ENCODE measurements at places on chromosomes 11 and 22.

DNA sequence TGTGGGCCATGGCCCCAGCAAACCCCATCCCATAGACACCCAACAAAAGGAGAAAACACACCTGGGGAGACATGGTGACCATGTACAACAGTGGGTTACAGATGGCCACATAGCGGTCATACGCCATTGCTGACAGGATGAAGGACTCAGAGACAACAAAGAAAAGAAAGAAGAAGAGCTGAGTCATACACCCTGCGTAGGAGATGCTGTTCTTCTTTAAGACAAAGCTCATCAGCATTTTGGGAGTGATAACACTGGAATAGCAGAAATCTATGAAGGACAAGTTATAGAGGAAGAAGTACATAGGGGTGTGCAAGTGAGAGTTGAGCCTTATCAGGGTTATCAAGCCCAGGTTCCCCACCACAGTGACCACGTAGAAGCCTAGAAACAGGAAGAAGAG is 4.9 kb downstream of the OR8B8 start:
- H3K36me3 ChIP-seq = no peaks in the 10 kb centered on the region
- H3K27me3 ChIP-seq = no peaks in the 10 kb centered on the region
- no peak overlapping the region for H3K4me3 ChIP-seq
- H3K4me1 ChIP-seq = no peaks in the 10 kb centered on the region
- no peak for DNase-seq

DNA sequence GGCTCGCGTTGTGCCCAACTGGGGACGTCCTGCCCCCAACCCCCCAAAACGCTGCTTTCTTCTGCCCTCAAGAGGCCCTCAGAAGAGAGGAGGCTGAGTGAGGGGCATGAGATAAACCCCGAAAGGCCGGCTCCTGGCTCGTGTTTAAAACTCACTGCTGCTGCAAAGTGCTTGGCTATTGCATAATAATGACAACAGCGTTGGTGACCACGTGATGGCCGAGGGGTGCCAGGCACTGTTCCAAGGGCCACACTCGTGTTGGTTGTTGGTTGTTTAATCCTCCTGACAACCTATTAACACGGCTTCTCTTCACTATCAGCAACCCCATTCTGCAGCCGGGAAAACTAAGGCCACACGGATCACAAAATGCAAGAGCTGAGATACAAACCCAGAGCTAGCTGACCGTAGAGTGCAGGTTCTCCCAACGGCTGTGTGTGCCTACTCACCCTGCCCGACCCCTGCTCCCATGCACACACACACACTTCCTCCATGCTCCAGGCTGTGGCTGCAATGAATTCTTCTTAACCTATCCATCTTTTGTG is 51.0 kb downstream of the ANO1 start:
- H3K27ac ChIP-seq = no peak overlapping the region
- no peaks in the 10 kb centered on the region for H3K27me3 ChIP-seq
- H3K4me3 ChIP-seq = no peak overlapping the region

DNA sequence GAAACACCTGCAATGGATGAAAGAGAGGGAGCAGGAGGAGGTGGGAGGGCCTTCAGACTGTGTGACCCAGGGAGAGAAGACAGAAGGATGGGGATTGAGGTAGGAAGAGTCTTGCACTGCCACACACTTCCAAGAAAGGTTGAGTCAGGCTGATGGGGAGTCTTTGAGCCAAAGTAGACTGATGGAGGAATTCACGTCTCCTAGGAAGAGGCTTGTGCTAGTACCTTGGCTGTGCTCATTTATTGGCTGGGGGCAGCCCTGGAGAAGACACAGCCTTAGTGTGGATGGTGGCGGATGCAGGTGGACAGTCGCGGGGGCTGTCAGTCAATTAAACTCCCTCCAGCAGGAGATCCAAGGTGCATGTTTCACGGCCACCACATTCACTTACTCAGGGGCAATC is 16.2 kb upstream of the ACCSL start:
- H3K27ac ChIP-seq = no peak overlapping the region
- no peak overlapping the region for H3K4me3 ChIP-seq
- no peaks in the 10 kb centered on the region for H3K27me3 ChIP-seq
- no peak for DNase-seq
- no peaks in the 10 kb centered on the region for H3K36me3 ChIP-seq
- no peaks in the 10 kb centered on the region for H3K4me1 ChIP-seq

DNA sequence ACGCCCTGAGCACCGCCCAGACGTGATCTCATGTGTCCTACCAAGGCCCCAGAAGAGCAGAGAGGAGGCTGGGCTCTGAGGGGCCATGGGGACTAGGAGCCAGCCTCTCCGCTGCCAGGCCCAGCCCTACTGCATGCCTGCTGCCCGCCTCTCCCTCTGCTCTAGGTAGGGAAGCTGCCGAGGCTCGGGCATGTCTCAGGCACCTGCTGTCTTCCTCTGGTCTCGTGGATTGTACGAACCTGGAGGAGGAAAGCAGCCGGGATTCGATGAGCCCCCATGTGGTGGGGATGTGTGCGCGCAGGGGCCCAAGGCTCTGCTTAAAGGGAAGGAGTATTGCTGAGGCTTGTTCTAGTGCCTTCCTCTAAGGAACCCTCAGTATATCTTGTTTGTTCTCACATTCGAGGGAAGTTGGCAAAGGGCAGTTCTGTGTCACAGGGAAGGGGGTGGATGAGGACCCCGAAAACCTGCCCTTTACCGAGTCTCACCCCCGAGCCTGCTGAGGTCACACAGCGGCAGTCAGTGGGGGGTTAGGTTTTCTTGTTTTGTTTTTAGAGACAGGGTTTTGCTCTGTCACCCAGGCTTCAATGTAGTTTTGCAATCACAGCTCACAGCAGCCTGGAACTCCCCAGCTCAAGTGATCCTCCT is 21.2 kb downstream of the DAGLA start:
- H3K36me3 ChIP-seq = no peaks in the 10 kb centered on the region
- peak overlapping the region; percentile 74 for H3K27ac ChIP-seq
- no peak overlapping the region for H3K4me3 ChIP-seq
- no peaks in the 10 kb centered on the region for H3K27me3 ChIP-seq
- no peak for DNase-seq

All from tibial nerve (tissue), 4 donors.